ENCODE measurements at places on chromosomes 12 and 14.

- DNase-seq: no peak
Measured at GRCh38 chr12:112111931-112112330, 3.3 kb upstream of the NAA25 start.

GRCh38 chr14:55936691-55937090 is 181.5 kb upstream of the PELI2 start:
- no peak for DNase-seq

DNA sequence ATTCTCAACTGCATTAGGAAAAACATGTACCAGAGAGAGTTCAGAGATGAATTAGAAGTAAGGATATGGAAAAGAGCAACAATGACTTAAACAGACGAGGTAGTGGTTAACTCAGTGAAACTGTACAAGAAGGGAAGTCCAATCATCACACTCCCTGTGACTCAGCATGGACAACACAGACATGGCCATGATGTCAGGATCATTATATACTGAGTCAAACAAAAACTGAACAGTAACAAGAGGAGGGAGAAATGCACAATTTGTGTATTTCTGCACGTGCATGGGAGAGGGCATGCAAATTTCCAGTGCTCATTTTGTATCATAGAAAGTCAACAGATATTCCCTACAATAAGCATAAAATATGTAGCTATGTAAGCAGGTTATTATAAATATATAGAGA is 1037.8 kb downstream of the BCL11B start:
- peak; percentile 52 for DNase-seq

- DNase-seq: no peak
Measured at GRCh38 chr12:3333583-3333982, 157.4 kb upstream of the PRMT8 start.

GRCh38 chr14:34489324-34489723 is 27.3 kb upstream of the SPTSSA start:
- DNase-seq: no peak

- no peak for DNase-seq
Measured at GRCh38 chr12:50506753-50507473, 2.1 kb downstream of the DIP2B start.

GRCh38 chr12:51077930-51078329 is 5.5 kb downstream of the CSRNP2 start:
- no peak for DNase-seq

GRCh38 chr14:64614805-64615391 is 65.1 kb downstream of the PPP1R36 start:
- no peak for DNase-seq

DNA sequence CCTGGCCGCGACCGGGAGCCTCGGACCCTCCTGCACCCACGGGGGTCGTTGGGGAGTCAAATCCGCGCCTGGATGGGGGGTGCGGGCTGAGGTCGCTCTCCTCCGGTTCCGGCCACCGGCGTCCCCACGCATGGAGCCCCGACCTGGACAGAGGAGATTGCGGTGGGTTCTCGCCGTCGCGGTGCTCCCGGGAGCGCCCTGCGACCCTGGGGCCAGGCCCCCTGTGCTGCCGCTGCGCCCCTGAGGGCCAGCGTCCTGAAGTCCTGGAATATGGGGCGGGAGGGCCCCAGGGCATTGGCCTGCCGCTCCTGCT is 345 bp downstream of the ASPG start:
- DNase-seq: no peak

DNA sequence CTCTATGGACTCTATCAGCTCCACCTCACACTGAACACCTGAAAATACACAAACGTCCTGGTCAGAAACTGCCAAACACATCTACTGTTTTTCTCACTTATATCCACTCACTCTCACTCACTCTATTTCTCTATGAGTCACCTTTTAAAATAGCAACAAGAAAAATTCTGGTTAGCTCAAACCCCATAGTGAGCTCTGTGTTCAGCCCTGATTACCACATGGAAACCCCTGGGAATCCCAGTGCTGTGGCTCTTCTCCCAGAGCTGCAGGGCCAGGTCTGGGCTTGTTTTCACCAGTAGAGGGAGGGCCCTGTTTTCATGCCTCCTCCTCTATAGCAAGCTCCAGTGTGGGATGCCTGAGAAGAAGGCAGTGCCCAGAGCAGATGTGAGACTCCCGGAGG is 1126.1 kb downstream of the TMEM121 start:
- no peak for DNase-seq
